SJCRH30 (cell line): ENCODE measurements at places on chromosomes 1 and 21. TPM values are rescaled to one million over a fixed set of nuclear protein-coding genes. Genes with fewer than 3 reads are reported as not detected.

GRCh38 chr1:156540955-156541354, 31.4 kb downstream of the IQGAP3 start:
- H3K27me3 ChIP-seq: no peaks in the 10 kb centered on the region
- no peaks in the 10 kb centered on the region for H3K4me1 ChIP-seq
- H3K27ac ChIP-seq: no peak overlapping the region
- peaks cover 21% of the 10 kb centered on the region for H3K36me3 ChIP-seq

GRCh38 chr1:106722466-106722865, 334.0 kb upstream of the PRMT6 start:
- H3K27ac ChIP-seq: no peak overlapping the region
- no peak for DNase-seq
- H3K27me3 ChIP-seq: no peaks in the 10 kb centered on the region
- no peaks in the 10 kb centered on the region for H3K36me3 ChIP-seq
- no peak overlapping the region for H3K4me3 ChIP-seq

GRCh38 chr1:42162181-42162580, 2.4 kb downstream of the GUCA2A start:
- H3K27ac ChIP-seq: no peak overlapping the region
- no peaks in the 10 kb centered on the region for H3K36me3 ChIP-seq
- H3K4me3 ChIP-seq: no peak overlapping the region
- no peaks in the 10 kb centered on the region for H3K27me3 ChIP-seq
- DNase-seq: no peak

DNA sequence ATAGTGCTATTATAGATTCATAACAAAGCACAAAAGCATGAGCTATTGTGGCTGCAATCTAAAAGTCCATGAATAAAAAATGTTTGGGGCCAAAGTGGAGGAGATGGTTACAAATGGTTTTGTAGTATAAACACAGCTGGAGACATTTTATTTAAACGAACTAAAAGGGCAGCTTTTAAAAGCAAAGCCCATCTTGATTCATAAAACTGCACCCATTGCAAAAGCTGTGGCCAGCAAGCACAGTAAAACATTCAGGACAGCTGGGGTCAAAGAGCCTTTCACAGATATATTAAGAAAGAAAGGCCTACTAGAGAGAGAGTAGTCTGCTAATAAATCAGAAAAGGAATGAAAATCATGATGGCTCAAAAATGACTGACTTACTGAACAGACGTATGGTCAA, 520.8 kb downstream of the NUF2 start:
- no peak for DNase-seq
- no peak overlapping the region for H3K27ac ChIP-seq
- H3K36me3 ChIP-seq: no peaks in the 10 kb centered on the region

Gene ADCY10
- total RNA-seq: 0.13 and 0.38 TPM in 2 replicates

Gene RCSD1
- total RNA-seq: 0.16 and 0.20 TPM in 2 replicates

Gene FGGY
- total RNA-seq: 31.8 and 37.0 TPM in 2 replicates
